Activated naive CD8-positive, alpha-beta T cell treated with anti-CD3 and anti-CD28 coated beads for 36 hours (primary cell): ENCODE measurements at places on chromosomes 11 and 22.

GRCh38 chr22:21044931-21045584 lies 688 bp upstream of the LRRC74B start:
- H3K27ac ChIP-seq = no peak overlapping the region
- H3K27me3 ChIP-seq = peaks cover 37% of the 10 kb centered on the region
- H3K4me1 ChIP-seq = peaks cover 15% of the 10 kb centered on the region

DNA sequence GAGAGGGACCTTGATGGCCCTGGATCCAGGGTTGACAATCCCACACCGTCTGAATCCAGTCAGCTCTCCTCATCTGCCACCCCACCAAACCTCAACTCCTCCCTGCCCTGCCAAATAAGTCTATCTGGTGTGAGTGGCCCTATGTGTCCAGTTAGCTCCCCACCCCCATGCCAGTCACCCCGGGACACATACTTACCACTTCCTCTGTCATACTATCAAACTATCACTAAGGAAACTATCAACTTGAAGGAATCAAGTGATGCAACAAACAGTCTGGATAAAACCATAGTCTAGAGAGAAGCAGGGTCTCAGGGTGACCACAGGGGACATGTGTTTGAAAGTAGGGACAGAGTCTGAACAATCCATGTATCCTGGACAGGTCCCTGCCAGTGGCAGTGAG lies 13.2 kb upstream of the CSF2RB start:
- no peaks in the 10 kb centered on the region for H3K4me1 ChIP-seq
- H3K27ac ChIP-seq = no peak overlapping the region
- no peaks in the 10 kb centered on the region for H3K36me3 ChIP-seq
- no peak overlapping the region for H3K4me3 ChIP-seq

GRCh38 chr11:130639369-130639768 lies 190.9 kb downstream of the ADAMTS15 start:
- no peaks in the 10 kb centered on the region for H3K27me3 ChIP-seq
- no peak overlapping the region for H3K27ac ChIP-seq
- H3K4me3 ChIP-seq = no peak overlapping the region
- H3K4me1 ChIP-seq = no peaks in the 10 kb centered on the region
- no peaks in the 10 kb centered on the region for H3K36me3 ChIP-seq

DNA sequence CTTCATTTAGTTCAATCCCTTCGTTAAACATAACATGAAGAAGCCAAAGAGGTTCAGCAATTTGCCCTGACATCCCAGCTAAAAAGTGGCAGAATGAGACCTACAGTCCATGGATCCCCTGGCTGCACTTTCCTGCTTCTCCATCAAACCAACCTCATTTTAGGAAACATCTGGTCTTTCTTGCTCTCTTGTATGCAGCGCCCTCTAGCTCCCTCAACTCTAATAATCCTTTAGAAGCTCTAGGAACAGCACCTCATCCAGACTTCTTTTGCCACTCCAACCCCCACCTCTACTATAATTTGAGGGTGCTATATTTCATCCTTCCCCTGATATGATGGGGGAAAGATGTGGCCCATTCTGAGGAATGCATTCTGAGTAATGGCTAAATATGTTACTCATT lies 7.4 kb downstream of the CNTF start:
- no peak overlapping the region for H3K27ac ChIP-seq
- H3K27me3 ChIP-seq = no peaks in the 10 kb centered on the region
- peaks cover 8% of the 10 kb centered on the region for H3K36me3 ChIP-seq
- no peak for DNase-seq
- H3K4me1 ChIP-seq = peaks cover 5% of the 10 kb centered on the region

DNA sequence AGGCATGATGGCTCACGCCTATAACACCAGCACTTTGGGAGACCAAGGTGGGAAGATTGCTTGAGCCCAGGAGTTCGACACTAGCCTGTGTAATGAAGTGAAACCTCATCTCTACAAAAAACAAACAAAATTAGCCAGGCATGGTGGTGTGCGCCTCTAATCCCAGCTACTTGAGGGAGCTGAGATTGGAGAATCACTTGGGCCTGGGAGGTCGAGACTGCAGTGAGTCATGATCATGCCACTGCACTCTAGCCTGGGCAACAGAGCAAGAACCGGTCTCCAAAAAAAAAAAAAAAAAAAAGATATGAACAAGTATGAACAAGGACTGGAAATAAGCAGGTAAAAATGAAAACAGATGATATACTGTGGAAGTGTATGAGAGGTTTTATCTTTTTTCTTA lies 54.1 kb upstream of the SOX6 start:
- no peaks in the 10 kb centered on the region for H3K27me3 ChIP-seq
- no peak for DNase-seq
- no peaks in the 10 kb centered on the region for H3K36me3 ChIP-seq
- no peak overlapping the region for H3K27ac ChIP-seq
- no peak overlapping the region for H3K4me3 ChIP-seq
- H3K4me1 ChIP-seq = no peaks in the 10 kb centered on the region

GRCh38 chr11:123051634-123052033 lies 10.3 kb downstream of the HSPA8 start:
- peaks cover 15% of the 10 kb centered on the region for H3K36me3 ChIP-seq
- no peaks in the 10 kb centered on the region for H3K27me3 ChIP-seq
- no peak for DNase-seq
- H3K4me3 ChIP-seq = no peak overlapping the region
- peak overlapping the region; percentile 2 for H3K27ac ChIP-seq

GRCh38 chr22:39277142-39277607 lies 32.4 kb upstream of the PDGFB start:
- no peaks in the 10 kb centered on the region for H3K4me1 ChIP-seq
- H3K36me3 ChIP-seq = no peaks in the 10 kb centered on the region
- no peak overlapping the region for H3K27ac ChIP-seq

GRCh38 chr11:104618954-104619353 lies 279.3 kb downstream of the CASP12 start:
- H3K36me3 ChIP-seq = peaks cover 18% of the 10 kb centered on the region
- no peak overlapping the region for H3K4me3 ChIP-seq
- no peak for DNase-seq
- H3K4me1 ChIP-seq = peaks cover 26% of the 10 kb centered on the region
- no peak overlapping the region for H3K27ac ChIP-seq
